ENCODE measurements at places on chromosomes 1 and 21.

DNA sequence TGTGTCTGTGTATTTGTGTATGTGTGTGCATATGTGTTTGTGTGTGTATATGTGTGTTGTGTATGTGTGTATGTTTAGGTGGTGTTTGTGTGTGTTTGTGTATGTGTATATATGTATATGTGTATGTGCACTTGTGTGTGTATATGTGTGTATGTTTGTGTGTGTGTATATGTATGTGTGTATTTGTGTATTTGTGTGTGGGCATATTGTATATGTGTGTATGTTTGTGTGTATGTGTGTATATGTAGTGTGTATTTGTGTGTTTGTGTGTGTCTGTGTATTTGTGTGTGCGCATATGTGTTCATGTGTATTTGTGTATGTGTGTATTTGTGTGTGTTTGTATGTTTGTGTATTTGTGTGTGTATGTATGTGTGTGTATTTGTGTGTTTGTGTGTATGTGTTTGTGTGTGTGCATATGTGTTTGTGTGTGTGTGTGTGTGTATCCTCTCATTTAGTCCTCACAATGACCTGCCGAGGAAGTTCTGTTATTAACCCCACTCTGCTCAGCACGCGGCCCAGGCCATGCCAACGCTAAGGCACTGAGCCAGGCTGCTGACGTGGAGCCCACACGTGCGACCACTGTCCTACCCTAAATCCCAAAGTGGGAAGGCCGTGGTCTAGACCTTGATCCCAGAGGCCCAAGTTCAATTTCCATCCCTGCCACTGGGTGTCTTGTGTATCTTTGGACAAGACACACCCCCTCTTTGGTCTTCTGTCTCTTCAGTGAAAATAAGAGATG is 43.2 kb upstream of the TMEM51 start:
- DNase-seq = no peak

DNA sequence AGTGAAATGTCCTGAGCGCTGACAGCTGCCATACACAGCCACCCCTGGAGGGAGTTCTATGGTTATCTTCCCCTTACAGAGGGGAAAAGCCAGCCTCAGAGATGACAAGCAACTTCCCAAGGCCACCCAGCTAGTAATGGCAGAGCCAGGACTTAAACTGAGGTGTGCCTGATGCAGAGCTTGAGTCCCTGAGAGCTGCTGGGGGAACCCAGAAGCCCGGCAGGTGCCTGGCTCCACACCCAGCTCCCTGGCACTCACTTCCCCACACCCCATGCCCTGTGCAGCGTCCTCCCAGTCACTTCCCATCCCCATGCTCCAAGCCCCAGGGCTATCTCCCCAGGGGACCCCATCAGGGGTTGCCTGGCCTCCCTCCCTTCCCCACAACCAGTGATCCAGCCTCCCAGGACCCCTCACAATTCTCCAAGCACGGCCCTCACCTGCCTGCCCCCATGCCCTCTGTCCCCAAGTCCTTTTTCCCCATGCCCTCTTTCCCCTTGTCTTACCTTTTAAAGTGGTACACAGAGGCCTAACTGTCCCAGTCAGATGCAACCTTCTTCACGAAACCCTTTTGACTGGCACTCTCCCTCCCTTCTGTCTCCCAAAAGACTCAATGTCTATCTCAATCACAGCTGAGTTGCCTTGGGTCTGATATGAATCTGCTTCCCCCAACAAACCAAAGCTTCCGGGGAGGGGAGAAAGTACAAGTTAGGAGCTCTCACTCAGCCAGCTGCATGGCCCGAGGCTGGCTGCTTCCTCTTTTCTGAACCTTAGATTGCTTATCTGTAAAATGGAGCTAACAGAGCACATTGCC is 39.8 kb upstream of the LRP8 start:
- no peak for DNase-seq

DNA sequence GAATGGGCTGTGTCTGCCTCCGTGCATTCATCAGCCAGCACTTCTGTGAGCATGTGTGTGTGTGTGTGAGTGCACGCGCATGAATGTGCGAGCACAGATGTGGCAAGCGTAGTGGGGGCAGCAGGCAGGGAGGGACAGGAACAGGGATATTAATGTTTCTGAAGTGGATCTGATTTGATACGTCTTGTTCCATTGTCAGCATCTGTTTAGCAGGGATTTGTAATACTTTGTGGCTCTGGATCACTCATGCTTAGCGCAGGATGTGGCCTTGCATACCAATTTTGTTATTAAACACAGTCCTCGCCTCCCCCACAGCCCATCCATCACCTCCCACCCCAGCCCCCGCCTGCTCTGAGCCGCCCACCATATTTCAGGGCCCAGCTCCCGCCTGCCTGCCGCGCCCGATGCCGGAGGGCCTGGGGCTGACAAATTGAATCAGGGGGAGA is 52.4 kb downstream of the TMEM53 start:
- no peak for DNase-seq

GRCh38 chr1:165047994-165048393 is 308.5 kb downstream of the LMX1A start:
- DNase-seq = no peak

DNA sequence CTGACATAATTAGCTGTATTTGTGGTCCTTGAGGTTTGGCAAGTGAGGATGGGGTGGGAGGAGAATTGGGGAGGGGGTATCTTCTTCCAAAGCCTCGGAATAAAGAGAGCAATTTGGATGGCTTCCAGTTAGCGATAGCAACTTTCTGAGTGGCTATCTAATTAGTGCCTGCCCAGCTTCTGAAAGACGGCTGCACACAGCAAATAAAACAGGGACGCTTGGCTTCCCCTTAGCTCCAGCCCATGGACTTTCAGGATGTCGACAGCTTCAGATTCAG is 31.1 kb downstream of the KLHDC7A start:
- no peak for DNase-seq

DNA sequence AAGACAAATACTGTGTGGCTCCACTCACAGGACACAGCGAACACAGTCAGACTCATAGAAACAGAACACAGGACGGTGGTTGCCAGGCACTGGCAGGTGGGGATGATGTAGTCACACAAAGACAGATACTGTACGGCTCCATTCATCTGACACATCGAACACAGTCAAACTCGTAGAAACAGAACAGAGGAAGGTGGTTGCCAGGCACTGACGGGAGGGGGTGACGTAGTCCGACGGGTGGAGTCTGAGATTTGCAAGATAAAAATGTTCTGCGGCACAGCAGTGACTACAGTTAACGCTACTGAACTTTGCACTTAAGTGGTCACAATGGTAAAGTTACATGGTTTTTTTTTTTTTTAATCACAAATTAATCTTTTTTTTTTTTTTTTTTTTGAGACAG is 18.7 kb downstream of the C21orf58 start:
- DNase-seq = no peak

DNA sequence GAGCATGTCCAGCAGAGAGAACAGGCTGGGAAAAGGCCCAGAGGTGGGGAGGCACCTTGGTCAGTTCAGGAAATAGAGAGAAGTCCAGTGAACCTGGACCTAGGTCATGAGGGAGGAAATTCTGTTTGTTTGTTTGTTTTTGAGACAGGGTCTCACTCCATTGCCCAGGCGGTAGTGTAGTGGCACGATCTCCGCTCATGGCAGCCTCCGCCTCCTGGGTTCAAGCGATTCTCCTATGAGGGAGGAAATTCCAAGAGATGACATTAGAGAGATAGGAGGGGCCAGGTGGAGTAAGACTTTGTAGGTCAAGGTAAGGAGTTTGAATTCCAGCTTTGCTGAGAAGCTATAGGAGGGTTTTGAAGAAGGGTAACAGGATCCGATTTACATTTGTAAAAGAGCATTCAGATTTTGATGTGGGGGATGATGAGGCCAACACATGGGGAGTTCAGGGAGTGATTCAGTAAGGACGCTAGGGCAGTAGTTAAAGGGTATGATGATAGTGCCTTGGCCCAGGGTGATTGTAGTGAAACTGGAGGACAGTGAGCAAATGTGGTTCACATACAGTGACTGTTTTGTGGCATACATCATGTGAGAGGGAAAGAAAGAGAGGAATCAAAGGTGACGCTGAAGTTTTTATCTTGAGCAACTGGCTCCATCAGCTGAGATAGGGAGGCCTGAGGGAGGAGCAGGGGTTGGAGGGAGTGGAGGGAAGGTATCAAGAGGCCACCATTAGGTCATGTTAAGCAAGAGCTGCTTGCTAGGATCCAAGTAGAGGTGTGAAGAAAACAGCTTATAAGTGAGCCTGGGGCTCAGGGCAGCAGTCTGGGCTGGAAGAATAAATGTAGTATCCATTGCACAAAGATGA is 8.3 kb upstream of the TRABD2B start:
- no peak for DNase-seq

- DNase-seq = no peak
Measured at GRCh38 chr1:44662683-44663030, 11.6 kb downstream of the TMEM53 start.

DNA sequence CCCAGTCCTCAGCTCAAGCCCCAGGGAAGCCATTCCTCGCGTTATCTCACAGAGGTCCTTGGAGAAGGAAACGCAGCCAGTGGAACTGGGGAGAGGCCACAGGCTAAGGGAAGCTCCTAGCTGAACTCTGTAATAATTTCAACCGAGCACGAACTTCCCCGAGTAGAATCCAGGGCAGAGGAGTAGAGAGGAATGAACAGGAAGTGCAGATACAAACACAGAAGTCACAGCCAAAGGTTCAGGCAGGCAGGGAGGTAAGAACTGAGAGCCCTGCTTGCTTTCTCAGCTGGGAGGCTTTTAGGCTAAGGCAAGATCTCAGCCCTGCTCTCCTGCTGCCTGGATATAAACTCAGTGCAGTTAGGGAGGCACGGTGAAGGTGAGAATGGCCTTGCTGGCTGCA is 23.7 kb downstream of the WARS2 start:
- no peak for DNase-seq

- DNase-seq = no peak
Measured at GRCh38 chr1:215595231-215595630, 28.1 kb downstream of the KCTD3 start.

GRCh38 chr1:159841749-159842148 is 15.1 kb downstream of the SLAMF8 start:
- no peak for DNase-seq
